ENCODE measurements at places on chromosomes 7 and 10.

- DNase-seq, result no peak
These were observed 171.7 kb downstream of the DNAJB6 start for GRCh38 chr7:157508477-157508881.

DNA sequence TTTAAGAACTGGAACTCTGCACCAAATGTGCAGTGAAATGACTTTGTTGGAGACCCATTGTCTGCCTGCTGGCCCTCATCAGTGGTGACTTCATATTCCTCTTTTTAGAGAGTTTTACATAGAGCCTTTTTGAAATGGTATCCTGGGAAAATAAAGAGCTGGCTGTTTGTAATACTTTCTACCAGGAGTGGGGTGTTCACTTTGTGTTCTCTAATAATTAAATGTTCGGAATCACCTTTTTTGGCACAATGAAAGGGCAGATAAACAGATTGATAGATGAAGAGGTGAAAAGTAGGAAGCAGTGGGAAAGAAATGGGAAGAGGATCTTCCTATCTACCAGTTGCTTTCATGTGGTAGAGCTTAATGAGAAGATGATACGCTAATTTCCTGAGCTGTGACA, 55.5 kb downstream of the PRPF18 start:
- no peak for DNase-seq

GRCh38 chr7:16034353-16034752, 347.9 kb upstream of the MEOX2 start:
- no peak for DNase-seq

GRCh38 chr7:43114458-43114780, 2.0 kb downstream of the HECW1 start:
- no peak for DNase-seq

- DNase-seq, result no peak
These were observed 1.5 kb downstream of the UBTD1 start for GRCh38 chr10:97500297-97500575.

DNA sequence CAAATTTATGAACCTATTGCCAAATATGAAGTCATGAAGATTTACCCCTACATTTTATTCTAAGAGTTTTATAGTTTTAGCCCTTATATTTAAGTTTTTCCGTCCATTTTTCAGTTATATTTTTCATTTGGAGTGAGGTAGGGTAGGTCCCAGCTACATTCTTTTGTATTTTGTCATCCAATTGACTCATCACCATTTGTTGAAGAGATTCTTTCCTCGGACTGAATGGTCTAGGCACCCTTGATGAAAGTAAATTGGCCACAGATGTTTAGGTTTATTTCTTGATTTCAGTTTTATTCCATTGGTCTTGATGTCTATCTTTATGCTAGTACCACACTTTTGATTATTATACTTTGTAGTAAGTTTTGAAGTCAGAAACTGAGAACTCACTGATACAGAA, 22.7 kb downstream of the CYP2C19 start:
- DNase-seq, result no peak

DNA sequence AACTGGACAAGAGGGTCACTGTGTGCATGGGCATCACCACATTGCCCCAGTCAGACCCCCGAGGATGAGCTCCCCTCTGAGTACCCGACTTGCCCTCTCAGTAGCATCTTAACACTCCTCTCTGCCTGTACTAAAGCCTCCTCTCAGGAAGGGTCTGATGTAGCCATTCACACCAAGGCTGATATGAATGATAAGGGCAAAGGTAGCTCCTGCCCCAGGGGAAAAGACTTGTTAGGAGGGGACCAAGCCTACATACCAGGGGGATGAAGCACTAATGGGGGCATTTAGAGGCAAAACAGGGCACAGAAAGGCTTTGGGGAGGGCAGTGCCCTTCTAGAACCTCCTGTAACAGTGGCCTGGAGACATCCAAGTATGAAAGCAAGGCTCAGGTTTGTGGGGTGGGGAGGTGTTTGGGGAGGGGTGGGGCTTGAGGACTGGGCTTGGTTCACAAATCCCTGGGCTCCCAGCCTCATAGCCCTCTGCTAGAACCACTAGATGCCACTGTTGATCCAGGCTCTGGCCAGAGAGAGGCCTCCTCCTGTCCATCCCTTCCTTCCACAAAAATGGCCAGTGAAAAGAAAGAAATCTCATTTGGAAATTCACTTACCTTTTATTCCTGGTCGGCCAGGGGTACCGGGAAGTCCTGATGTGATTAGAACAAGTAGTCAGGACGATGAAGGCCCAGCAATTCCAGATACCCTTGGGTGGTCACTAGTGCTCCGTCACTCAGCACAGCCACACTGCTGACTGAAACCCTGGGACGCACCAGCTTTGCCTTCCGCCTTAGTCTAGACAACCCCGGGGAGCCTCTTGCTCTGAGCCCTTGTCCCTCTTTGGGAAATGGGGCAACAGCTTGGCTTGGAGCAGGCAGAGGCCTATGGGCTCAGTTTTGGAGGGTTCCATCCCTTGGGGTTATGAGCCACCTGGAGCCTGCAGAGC, 40.3 kb downstream of the COL17A1 start:
- no peak for DNase-seq

DNA sequence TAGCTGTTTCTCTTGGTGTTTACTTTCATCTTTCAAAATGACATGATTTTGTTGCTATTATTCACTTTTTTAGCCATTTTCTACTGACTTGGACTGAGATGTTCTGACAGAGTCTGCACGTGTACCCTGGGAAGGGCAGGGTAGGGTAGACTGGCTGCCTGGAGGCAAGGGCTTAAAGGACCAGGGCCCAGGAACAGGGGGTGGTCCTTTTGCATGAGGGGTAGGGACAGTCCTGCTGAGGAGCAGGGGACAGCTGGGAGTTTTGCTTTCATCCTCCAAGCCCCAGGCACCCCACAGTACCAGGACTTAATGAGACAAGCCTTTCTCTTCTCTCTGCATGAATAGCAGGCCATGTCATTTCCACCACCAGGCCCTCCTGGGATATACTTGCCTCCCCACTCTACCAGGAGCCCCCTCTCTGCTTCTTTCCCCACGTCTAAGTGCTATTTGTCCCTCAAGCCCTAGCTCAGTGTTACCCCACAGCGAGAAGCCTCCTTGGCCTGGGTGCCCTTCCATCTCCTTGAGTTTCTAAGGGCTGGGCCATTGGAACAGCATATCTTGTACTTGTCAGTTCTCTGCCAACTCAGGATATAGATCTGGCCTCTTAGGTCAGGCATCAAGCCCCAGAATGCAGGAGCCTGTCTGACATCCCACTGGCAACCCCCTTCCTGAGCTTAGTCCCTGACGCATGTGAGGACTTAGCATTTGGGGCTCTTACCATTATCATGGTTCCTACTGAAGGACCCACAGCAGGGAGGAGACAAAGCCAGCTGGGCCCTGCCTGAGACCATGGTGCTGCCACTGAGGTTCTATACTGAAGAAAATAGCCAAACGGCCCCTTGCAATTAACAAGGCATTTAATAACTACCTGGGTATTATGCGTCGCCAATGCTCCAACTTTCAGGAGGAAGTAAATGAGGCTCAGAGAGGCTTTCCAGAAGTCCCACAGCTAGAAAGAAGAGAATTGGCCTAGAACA, 78.4 kb upstream of the UNC5B start:
- no peak for DNase-seq

GRCh38 chr10:71769279-71769823, 4.0 kb downstream of the VSIR start:
- DNase-seq, result no peak

DNA sequence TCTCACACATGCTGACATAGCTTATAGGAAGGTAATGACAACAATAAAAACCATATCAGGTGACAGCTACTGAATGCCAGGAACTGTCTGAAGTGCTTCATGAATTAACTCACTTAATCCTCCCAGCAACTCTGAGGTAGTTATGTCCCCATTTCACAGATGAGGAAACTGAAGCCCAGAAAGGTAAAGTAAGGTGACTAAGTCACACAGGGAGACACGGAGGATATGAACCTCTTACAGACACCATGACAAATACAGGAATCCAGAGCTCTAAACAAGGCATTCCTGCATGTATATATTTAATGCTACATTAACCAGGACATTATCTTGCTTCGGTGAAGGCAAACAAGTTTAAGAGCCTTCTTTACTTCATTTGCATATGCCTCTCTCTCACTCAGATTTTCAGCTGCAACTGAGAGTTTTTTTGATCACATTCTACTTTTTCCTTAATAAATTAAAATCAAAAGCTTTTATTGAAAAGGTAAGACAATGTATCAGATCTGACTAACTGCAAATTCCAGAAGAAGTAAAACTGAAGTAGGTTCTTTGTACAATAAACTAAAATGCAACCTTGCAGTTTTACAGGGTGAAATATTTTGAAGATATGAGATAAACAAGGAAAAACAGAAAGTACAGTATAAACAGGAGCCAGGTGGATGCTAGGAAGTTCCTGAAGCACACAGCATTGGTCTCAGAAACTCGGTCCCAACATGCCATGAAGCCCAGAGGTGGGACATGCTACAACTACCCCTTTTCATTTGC, 79.5 kb downstream of the SGMS1 start:
- DNase-seq, result no peak

- no peak for DNase-seq
These were observed 599.6 kb downstream of the INHBA start for GRCh38 chr7:41103331-41103730.

DNA sequence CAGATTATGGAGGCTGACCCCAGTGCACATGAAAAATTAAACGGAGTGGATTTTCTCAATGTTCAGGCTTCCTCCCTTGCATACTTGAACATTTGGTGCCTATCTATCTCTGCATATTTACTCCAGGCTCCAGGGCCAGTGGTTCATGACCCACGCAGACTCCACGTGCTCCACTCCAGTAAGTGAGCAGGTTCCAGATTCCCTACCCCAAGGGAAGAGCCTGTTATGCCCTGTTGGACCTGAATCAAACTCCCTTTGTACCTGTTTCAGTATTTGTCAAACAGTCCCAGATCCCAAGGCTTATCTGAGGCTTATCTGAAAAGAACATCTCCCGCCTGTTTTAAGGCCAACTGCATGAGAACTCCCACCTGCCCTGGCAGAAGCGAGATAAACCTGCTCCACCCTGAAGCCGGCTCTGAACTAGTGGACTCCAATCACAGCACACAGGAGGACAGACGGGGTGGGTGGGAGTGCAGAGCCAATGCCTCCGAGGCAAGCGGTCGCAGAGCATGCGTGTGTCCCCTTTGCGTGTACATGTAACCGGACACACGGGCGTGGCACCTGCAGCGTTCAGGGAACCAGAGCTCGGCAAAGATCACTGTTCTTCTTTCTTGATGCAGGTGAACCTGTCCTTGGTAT, 2.3 kb upstream of the FUOM start:
- DNase-seq, result no peak

GRCh38 chr10:110260746-110261477, 43.8 kb downstream of the SMNDC1 start:
- DNase-seq, result no peak

DNA sequence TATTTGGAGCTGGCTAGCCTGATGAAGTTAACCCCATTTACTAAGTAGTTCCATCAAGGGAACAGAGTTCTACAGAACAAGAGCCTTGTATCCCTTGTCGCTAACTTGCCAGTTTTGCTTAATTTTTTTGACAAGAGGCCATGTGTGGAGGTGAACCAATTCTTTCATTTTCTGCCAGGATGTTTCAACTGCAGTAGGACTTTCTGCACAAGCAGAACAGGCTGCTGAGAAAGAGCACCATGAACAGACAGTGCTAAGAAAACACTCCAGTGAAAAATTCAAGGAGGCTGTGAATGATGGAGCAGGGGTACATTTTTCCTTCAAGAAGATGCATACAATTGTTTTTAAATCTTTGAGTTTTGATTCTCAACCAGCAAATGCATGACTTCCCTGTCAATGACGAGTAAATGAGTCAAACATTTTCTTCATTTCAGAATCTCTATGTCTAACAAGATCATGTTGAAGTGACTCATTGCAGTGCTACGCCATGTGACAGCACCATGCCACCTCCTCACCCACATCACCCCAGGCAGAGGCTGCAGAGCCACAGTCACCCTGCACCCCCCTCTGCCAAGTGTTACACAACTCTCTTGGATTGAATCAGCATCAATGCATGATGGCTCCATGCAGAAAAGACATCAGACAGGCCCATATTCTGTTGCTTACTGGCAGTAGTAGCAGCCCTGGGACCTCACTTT, 193.1 kb downstream of the COBL start:
- no peak for DNase-seq

DNA sequence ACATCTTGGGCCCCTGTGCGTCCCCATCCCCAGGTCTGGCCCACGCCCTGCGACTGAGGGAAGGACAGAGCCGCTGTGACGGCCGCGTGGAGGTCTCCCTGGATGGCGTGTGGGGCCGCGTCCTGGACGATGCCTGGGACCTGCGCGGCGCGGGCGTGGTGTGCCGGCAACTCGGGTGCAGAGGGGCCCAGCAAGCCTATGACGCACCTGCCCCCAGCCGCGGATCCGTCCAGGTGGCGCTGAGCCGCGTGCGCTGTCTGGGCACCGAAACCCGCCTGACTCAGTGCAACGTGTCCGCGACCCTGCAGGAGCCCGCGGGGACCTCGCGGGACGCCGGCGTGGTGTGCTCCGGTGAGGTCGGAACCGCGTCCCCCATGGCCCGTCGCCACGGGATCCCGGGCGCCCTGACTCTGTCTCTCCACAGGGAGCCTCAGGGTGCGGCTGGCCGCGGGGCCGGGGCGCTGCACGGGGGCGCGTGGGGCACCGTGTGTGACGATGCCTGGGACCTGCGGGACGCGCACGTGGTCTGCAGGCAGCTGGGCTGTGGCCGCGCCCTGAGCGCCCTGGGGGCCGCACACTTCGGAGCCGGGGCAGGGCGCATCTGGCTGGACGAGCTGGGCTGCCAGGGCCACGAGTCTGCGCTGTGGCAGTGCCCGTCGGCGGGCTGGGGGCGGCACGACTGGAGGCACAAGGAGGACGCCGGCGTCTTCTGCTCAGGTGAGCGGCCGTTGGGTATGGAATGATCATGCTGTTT, 5.9 kb downstream of the SCART1 start:
- DNase-seq, result no peak

- DNase-seq, result no peak
These were observed 109.8 kb upstream of the WDR11 start for GRCh38 chr10:120741396-120741795.

- peak; percentile 7 for DNase-seq
These were observed 56.2 kb upstream of the TM9SF3 start for GRCh38 chr10:96642973-96643372.

DNA sequence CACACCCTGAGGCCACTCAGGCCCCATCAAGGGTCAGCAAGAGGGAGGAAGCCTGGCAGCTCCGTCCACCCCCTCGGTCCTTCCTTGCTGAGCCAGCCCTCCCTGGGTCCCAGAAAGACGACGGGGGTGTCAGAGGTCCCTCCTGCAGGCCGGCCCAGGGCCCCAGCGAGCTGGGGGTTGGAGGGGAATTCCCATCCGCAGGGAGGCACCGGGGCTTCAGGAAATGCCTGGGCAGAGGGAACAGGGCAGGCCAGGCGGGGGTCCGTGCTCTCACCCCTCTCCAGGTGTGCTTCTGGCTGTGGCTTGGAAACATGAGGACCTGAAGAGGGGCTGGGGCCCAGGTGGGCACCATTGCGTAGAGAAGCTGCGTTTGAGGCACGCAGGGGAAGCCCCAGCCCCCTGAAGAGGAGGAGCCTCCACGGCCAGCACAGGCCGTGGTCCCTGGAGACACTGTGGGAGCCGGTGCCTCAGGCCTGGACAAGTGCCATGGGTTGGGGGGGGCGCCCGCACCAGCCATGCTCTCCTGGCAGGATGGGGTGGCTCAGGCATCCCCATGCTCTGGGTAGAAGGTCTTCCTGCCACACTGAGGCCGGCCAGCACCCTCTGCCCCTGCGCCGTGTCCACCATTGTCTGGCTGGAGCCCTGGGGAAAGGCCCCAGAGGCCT, 66.7 kb downstream of the PDGFA start:
- DNase-seq, result no peak

GRCh38 chr7:158950914-158951635, 94.7 kb downstream of the DYNC2I1 start:
- no peak for DNase-seq

GRCh38 chr7:34756025-34756437, 98.0 kb downstream of the NPSR1 start:
- DNase-seq, result no peak

GRCh38 chr10:103986360-103986759, 19.4 kb downstream of the SLK start:
- DNase-seq, result no peak
